Stimulated activated CD8-positive, alpha-beta memory T cell treated with anti-CD3 and anti-CD28 coated beads, Interleukin-4, amount 100 ng/mL, for 4 hours (primary cell): ENCODE measurements at places on chromosomes 16 and 17.

- no peak for DNase-seq
Measured at GRCh38 chr16:619476-620100, 11.2 kb upstream of the WFIKKN1 start.

GRCh38 chr16:67857547-67858233 lies 10.2 kb upstream of the CENPT start:
- no peak for DNase-seq

DNA sequence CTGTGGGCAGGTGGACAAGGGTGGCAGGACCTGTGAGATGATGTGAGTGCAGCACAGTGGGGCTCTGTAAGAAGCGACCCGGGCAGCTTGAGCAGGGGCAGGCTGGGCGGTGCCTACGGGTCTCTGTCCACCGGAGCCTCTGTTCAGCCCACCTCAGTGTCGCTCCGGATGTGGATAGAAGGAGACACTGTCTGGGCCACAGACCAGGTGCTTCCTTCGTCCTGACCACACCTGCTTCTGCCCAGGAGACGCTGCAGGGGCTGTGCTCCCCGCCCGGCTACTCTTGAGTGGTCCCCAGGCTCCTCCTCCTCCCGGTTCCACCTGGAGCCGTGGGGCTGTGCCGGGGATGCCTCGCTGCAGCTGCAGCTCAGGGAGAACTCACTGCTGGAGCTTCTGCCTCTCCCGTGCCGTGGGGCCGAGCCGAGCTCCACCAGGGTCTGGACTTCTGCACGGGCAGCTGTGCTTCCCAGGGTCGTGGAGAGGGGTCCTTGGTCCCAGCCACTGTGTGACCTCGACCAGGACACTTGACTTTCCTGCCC lies 21.5 kb downstream of the METRNL start:
- no peak for DNase-seq

DNA sequence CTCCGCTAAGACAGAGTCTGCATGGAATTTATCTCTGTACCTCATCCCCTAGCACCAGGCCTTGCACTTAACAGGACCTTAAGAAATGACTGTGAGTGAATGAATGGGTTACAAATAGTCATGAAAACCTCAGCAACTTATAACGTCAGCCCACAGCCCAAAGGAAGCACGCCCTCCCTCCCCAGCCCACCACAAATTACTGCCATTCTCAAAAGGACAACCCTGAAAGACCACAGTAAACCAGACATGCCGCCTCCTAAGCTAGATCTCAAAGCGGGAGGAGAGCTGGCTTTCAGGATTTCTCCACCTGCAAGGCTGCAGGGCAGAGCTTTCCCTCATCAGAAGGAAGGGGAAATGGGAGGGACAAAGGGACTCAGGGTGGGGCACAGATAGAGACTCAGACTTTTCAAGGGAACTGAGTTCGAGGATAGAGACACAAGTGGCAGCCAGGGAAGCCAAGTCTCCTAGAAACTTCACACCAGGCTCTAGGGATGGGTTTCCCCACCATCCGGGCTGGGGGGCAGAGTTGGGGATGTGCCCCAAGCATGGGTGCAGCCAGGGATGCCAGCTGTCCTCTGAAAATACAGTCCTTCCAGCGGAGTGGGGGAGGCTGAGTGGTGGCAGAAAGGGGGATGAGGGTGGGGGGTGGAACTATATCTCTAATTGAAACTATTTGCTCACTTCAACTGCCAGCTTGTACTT lies 56.7 kb downstream of the PLXDC1 start:
- DNase-seq = no peak

DNA sequence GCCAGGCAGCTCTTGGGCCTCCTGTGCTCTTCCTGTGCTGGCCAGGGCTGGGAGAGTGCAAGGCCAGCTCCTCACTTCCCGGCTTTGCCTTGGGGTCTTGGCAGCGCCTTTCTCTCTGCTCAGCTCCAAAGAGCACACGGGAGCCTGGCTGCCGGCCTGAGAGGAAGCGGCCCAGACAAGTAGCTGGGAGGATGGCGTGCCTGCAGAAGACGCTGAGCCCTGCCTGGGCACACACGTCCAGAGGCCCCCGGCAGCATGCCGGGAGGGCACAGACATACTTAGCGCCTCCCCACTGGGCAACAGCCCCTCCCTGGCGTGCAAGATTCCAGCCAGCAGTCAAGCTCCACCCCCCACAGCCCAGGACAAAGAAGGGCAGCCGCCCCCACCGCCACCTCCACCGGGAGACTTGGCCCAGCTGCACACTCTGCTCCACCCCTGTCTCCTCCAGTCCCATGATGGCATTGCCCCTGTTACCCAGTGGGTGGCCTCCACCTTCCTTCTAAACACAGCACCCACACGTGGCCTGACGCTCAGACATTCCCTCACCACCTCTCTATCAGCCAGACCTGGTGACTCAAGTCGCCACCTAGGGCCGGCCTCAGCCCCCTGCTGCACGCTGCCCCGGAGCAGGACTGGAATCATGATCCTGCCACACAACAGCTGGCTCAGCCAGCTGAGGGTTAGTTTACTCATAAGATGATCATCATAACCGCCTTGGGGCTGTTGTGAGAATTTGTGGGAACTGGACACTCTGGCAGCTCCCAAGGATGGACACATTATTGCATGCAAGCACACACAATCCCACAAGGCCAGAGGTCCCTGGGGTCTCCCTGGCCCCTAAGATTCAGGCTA lies 12.4 kb downstream of the SGCA start:
- no peak for DNase-seq

DNA sequence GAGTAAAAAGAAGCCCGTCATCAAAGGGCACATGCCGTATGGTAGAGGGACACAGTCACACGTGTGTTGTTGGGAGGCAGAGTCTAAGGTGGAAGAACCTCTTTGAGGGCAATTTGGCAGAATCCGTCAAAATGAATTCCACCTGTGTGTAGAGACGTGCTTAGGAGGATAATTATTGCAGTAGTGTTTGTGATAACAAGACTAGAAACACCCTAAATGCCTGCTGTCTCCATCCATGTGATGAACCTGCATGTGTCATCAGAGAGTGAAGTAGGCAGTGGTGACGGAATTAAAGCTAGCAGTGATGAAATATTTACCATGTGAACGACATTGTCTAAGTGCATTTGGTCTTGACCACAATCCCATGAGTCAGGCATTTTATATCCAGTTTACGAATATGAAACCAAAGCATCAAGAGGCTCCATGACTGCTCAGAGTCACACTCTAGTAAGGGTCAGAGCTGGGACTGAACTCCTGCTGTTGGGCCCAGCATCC lies 61.3 kb upstream of the ADORA2B start:
- DNase-seq = no peak

DNA sequence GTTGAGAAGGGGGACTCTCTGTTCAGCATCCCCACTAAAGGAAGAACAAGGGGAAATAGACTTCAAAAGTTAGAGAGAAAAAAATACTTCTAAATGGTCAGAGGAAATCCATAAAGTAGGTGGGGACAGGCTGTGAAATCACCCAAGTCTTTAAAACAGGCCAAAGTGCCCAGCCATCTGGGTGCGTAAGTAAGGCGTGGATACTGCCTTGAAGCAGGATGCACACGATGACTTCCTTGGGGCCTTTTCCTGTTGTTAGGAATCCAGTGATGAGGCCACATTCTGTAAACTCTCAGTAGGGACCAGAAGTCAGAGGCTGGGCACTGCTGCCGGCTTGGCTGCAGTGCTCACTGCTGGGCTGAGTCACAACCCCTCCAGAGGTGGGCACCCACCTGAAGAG lies 9.2 kb downstream of the AXIN2 start:
- no peak for DNase-seq

GRCh38 chr16:77302674-77303073 lies 103.5 kb downstream of the SYCE1L start:
- DNase-seq = no peak

GRCh38 chr17:56424005-56424404 lies 169.5 kb upstream of the NOG start:
- DNase-seq = no peak

DNA sequence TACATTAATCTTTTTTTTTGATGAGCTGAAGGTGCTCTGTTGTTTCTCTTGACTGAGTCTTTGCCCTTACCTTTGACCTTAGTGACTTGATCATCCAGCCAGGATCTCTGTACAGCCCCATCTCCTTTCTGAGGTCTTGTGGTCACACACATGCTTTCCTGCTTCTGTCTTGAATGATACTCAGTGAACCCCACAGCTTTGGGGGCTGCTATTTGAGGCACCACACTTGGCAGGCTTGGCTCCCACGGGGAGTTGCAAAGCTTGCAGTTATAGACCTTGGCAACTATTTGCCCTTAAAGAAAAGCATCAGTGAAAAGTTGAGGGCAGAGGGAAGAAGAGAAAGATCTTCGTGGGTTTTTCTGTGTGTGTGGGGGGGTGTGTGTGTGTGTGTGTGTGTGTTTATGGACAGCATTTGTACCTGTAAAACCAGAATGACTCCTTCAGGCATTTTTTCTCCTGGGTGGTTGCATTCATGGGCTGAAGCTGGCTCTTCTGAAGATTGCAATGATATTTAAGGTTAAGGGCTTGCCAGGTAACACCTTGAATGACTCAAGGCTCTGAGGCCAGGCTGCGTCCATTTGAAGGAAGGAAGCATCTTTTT lies 101.6 kb downstream of the MSI2 start:
- DNase-seq = no peak

DNA sequence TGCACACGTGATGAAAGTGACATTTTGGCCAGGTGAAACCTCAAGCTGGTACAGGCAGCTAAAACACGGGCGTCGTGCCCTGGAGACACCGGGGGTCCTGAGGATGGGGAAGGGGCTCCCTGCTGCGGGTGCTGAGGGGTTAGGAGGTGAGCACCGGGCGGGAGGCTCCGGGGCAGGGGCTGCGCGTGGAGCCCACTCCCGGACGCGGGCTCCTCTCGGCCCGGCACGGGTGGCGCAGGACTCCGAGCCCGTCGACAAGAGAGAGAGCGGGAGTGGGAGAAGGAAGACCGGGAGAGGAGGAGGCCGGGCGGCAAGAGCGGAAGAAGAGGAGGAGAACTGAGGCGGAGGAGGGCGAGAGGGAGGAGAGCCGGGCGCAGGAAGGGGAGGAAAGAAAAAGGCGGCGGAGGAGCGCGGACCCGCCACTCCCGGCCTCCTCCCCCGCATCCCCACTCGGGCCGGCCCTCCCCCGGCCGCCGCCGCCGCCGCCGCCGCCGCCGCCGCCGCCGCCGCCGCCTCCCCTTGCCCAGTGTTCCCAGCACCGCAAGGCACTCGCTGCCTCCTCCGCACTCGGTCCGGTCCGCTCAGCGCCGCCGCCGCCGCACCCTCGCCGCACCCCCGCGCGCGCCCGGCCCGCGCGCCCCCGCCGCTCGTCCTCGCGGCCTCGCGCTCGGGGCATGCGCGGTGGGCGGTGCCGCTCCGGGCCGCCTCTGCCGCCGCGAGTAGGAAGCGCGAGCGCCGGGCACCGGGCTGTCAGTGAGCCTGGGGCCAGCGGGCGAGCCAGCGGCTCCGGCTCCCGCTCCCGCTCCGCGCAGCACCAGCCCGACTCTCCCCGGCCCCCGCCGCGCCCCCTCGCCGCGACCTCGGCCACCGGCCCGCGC lies at the start of gene PRKCA:
Gene PRKCA, plus strand, starts transcription at position 750 of the 878 bp plus-strand sequence.
- DNase-seq = no peak

DNA sequence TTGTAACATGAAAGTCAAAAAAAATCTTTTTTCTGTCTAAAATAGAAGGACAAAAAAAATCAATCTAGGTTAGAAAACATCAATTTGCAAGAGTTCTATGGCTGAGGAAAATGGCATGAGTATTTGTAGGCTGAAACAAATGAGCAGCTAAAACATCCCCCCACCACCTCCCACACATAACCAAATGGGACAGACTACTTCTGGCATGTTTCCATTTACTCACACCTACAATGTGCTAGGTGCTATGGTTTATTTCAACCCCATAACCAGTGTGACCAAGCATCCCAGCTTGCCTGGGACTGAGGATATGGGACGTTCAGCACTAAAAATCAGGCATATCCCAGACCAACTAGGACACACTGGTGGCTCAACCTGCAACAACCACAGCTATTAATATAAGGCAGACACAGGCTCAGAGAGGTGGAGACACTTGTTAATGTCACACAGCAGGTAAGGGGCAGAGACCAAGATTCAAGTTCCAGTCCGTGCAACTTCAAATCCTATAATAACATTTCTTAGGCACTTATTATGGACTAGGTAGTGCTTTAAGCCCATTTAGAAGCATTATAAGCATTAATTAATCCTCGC lies 96.0 kb downstream of the XYLT1 start:
- no peak for DNase-seq

DNA sequence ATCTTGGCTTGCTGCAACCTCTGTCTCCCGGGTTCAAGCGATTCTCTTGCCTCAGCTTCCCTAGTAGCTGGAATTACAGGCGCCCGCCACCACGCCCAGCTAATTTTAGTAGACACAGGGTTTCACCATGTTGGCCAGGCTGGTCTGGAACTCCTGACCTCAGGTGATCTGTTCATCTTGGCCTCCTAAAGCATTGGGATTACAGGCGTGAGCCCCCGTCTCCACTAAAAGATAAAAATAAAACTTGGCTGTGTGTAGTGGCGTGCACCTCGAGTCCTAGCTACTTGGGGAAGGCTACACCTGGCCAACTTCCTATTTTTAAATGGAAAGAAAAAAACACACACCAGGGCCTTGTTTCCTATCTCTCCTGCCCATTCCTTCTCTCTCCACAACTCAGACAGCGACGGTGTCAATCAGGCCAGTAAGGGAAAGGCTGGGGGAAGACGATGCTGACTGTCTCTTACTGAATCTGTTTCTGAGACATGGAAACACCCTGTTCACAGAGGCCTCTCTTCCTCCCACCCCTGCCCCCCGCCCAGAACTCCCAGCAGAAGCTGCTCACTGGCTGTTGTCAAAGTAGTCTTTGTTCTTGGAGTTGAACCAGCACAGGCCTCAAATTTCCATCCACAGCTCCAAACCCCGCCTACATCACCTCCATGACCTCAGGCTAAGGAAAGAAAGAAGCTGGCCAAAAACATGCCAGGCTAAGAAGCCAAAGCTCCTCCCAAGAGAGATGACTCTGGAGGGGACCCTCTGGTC lies 96.6 kb downstream of the NXN start:
- no peak for DNase-seq

DNA sequence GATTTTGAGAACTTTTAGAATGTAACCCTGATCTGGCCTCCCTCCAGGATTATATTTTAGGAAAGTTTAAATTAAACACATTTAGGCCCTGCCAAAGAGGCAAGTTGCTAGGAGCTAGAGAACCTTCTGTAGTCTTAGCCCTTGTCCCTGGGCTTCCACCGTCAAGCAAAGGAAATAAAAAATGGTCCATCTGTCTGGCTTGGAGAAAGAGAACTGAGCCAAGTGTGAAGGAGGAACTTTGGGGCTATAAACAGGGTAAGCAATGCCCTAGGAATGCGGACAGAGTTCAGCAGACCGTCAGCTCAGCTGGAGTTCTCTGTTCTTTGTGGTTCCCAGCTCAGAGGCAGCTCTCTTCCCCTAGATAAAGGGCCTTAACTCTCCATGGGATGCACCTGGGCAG lies 29.6 kb downstream of the RCVRN start:
- DNase-seq = no peak

DNA sequence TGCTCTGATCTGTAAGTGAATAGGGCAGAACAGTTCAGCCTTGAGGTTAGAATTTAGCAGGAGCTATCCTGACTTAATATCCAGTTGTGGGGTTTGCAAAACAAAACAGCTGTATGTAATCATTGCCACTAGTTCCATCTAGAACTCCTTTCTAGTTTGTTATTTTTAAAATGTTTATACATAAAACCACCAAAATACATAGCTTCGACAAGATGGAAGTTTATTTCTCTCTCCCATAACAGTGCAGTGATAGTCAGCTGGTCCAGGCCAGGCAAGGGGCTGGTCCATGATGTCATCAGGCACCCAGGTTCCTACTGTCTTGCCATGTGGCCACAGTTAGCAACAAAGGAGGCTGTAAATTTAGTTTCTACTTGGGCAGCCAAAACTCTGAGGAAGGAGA lies 10.5 kb upstream of the PLK1 start:
- no peak for DNase-seq
